ENCODE measurements at places on chromosomes 1 and 21.

DNA sequence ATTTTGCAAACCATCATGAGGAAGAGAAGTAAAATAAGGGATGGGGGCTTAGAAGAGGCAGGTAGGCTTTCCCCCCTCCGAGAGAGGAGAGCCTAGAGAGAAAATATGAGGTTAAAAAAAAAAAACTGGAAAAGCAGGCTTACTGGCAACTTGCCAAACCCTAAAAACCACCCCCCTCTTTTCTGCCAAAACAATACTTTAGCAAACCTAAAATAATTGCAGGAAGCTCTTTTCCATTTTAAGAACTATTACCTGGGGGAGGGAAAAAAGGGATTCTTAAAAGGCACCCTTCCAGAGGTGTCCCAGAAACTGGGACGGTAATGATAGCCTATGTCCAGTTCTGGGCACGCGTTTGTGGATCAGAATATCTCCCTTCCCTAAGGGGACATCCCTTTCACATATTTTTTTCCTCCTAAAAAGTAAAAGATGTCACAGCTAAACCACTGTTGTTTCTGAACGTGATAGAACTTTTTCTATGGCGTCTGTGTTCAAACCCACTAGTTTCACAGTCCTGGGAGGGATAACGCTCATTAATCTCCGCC is 1.1 kb upstream of the NFIA start:
- DNase-seq: no peak

- no peak for DNase-seq
Observed at GRCh38 chr1:11341901-11342552, 69.0 kb downstream of the UBIAD1 start.

DNA sequence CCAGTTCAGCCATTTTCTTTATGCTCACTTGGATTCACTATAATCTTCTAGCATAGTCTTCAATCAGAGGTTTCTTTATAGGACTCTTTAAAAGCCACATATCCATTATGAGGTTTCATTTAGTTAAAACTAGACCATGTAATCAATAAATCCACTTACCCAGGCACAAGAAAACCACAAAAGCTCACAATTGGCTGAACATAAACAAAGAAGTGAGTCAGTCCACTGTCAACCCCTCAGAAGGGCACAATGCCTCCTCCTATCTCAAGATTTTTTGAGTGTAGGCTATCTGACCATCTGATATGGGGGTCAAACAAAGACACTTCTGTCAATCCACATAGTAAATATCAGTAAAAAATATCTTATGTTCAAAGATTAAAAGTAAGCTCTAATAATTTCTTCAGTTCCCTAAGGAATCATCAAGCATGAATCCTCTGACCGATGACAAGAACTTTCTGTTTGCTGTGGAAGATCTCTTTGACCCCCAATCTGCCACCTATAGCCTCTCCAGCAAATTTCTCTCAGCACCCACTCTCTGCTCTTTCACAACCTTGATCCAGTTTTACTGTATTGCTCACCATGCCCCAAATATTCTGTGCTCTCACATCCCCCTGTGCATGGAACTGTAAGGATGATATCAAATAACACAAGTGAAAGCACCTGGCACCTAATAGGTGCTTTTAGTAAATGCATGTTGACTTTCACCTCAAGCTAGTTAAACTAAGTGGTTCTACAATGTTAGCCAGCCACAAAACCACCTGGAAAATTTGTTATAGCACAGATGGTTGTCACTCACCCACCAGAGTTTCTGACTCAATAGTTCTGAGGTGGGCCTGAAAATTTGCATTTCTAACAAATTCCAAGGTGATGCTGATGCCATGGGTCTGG is 16.7 kb downstream of the RAB3B start:
- no peak for DNase-seq

DNA sequence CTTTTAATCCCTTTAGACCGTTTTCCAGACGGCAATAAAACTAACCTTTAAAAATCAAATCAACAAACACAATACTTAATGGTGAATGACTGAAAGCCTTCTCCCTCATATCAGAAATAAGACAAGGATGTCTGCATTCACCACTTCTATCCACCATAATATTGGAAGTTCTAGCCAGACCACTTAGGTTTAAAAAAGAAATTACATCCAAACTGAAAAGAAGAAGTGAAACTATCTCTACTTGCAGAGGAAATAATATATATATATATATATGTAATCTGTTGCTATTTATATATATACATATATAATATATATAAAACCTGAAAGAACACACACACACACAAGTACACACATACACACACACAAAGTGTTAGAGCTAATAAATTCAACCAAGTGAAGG is 100.4 kb downstream of the BRINP3 start:
- no peak for DNase-seq

DNA sequence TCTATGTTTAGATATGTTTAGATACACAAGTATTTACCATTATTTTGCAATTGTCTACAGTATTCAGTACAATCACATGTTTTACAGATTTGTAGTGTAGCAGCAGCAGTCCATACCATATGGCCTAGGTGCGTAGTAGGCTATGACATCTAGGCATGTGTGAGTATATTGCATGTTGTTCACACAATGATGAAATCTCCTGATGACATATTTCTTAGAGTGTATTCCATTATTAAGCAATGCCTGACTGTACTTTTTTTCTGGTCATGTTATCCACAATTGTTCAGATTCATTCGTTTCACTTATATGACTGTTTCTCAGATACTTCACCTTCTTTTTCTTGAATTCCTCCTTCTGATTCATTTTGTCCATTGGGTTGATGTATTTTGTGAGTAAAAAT is 9.9 kb upstream of the BACE2 start:
- DNase-seq: no peak

GRCh38 chr1:25560001-25560400 is 16.6 kb downstream of the LDLRAP1 start:
- no peak for DNase-seq

DNA sequence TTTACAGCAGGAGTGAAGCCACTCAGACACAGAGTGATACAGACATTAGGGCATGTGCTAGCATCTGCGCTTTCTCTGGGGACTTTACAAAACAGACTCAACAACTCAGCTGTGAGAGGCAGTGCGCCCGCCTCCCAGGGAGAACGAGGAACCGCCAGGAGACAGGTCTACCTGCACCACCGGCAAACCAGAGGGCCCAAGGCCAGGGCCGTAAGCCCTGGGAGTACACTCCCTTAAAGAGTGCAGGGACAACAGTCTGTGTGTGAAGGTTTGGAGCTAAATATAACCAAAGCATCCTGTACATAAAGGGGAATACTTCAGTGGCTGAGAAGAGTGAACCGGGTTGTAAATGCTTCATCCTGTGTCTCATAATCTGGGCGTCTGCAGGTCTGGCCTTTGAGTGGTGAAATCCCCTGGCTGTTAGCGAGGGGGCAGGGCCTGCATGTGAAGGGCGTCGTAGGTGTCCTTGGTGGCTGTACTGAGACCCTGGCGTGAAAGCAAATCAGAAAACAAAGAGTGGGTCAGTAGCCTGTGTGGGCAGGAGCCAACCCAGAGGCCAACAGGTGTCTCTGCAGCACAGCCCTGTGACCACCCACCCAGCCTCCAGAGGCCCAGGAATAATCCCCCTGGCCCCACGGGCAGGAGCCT is 86.9 kb downstream of the CD247 start:
- no peak for DNase-seq

- DNase-seq: no peak
Observed at GRCh38 chr1:41501581-41501980, 17.1 kb upstream of the EDN2 start.

- DNase-seq: no peak
Observed at GRCh38 chr1:201469645-201470074, 672 bp upstream of the PHLDA3 start.

GRCh38 chr1:83581747-83582146 is 417.2 kb downstream of the TTLL7 start:
- no peak for DNase-seq

GRCh38 chr21:45984584-45985095 is 3.1 kb downstream of the COL6A1 start:
- DNase-seq: no peak

DNA sequence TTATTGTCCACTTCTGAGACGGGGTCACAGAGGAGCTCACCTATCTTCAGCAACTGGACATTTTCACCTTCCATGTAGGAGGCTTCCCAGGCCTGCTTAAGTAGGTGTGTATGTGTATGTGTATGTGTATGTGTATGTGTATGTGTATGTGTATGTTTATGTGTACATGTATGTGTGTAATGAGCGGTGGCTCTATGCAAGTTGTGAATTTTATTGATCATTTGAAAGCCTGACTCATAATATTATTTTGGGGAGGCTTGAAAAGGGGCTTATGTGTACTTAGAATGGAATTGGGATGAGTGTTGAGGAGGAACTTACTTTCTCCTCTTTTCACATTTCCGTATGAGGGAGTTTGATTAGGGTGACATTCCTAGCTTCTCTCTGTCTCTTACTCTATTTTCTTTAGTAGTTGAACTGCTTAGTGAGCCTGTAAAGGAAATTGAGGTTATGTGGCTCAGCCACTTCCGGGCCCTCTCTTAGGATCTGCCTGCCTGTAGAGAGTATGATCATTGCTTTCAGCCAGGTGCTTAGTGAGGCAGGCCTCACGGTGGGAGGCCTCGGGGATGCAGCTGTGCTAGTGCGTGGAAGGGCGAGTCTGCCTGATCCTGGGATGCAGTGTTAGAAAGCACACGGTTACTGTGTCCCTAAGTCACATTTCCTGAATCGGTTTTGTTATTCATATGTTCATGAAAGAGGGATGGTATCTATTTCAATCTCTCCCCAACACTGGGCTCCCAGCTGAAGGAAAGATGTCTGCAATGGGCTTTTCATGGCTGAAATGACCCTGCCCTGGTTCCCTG is 61.0 kb downstream of the IER5 start:
- peak; percentile 74 for DNase-seq

GRCh38 chr1:61318319-61319125 is 236.2 kb downstream of the NFIA start:
- peak; percentile 58 for DNase-seq

- DNase-seq: peak; percentile 71
Observed at GRCh38 chr1:12057382-12057781, 5.7 kb upstream of the TNFRSF8 start.

DNA sequence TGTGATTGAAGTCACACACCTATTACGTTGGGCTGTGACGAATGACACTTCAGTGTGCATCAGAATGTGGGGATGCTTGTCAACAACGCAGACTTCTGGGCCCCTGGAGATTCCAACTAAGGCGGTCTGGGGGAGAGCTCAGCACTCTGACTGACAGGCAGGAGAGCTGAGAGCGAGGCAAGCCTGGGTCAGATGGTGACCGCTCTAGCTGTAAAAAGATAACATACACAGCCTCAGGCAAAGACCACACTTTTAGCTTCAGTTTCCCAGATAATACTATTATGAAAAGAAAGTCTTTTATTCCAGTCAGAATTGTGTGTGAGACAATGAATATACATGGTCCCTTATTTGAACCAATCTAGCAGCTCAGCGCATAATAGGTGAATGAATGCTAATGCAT is 25.4 kb downstream of the EDARADD start:
- DNase-seq: no peak

DNA sequence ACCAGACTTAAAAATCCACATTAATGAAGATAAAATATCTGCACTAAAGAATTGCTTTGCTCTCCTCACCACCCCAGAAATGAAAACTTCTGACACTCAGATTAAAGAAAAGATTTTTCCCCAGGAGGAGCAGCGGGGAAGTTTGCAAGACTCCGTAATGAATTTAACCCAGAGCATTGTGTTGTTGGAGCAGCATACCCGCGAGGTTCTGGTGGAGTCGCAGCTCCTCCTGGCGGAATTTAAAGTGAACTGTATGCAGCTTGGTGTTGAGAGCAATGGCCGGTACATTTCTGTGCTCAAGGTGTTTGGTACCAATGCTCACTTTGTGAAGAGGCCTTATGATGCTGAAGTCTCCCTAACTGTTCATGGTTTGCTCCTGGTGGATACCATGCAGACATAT is 46.4 kb downstream of the VPS13D start:
- DNase-seq: no peak

- DNase-seq: no peak
Observed at GRCh38 chr1:5716126-5716525, 276.1 kb downstream of the NPHP4 start.

- no peak for DNase-seq
Observed at GRCh38 chr1:119409731-119410130, 5.2 kb upstream of the HSD3B2 start.

- DNase-seq: no peak
Observed at GRCh38 chr1:201681375-201681774, 142.4 kb downstream of the NAV1 start.

GRCh38 chr1:207806531-207807325 is 54.9 kb downstream of the CD46 start:
- DNase-seq: no peak

GRCh38 chr1:183886853-183887252 is 81.9 kb downstream of the RGL1 start:
- DNase-seq: no peak

- DNase-seq: no peak
Observed at GRCh38 chr1:60637651-60638050, 444.7 kb upstream of the NFIA start.

- no peak for DNase-seq
Observed at GRCh38 chr1:11725616-11726015, 10.3 kb upstream of the AGTRAP start.

GRCh38 chr1:28644494-28644893 is 1.6 kb upstream of the TAF12 start:
- no peak for DNase-seq

- no peak for DNase-seq
Observed at GRCh38 chr1:19945914-19946313, 22.5 kb upstream of the PLA2G2E start.

DNA sequence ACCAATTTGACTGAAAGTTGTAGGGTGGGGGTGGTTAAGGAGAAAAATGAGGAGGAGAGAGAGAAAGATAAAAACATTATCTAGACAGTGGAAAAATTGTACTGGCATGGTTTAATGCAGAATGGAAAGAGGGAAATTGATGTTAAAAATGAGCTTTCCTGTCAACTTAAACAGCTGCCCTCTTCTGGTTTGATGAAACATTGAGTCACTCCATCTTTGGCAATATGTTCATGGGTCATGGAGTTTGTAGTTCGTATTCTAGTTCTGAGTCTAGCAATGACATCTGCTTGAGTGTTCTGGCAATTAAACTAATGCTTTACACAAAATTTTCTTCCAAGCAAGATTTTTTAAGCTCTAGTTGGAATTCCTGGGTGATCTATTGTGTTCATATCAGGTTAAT is 9.6 kb downstream of the ZNF648 start:
- DNase-seq: no peak

DNA sequence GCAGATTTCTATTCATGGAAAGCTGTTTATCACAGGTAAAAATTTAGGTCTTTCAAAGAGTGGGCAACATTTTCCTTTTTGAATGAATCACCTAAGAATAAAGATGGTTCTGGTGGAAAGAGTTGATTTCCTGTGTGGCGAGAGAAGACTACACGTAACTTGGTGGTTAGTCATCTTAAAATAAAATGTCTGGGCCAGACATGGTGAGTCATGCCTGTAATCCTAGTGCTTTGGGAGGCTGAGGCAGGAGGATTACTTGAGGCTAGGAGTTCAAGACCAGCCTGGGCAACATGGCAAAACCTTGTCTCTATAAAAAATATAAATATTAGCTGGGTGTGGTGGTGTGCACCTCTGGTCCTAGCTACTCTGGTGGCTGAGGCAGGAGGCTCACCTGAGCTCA is 65.7 kb downstream of the DISP1 start:
- DNase-seq: peak; percentile 51
